ENCODE measurements at places on chromosomes 1 and 21.

DNA sequence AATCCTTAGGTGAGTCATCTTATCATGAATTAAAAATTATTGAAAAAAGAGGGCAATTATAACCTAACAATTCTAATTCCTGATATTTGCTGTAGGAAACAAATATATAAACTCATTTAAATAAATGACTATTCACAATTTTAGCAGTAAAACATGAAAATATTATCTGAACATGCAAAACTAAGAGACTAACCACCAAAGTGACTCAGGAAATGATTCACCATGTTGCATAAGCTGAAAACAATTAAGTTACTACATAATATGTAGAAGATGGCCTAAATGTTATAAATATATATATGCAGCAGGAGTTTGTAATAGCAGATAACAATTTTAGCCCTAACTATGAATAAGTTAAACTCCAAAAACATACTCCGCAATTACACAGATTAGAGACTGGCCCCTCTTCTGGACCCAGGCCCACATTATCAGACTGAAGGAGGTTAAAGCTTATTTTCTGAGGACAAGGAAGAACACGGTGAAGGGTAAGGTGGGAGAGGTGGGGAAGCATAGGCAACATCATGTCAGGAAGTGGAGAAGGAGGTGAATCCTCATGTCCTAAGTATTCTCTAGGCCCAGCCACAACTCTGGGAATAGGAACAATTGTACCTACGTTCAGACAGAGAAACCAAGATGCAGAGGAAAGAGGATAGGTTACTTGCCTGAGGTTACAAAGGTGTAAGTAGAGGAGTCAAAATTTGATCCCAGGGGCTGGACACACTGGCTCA lies 15.6 kb upstream of the AIM2 start:
- peak; percentile 82 for DNase-seq

GRCh38 chr1:91754348-91754747 lies 131.6 kb downstream of the TGFBR3 start:
- DNase-seq: peak; percentile 56

DNA sequence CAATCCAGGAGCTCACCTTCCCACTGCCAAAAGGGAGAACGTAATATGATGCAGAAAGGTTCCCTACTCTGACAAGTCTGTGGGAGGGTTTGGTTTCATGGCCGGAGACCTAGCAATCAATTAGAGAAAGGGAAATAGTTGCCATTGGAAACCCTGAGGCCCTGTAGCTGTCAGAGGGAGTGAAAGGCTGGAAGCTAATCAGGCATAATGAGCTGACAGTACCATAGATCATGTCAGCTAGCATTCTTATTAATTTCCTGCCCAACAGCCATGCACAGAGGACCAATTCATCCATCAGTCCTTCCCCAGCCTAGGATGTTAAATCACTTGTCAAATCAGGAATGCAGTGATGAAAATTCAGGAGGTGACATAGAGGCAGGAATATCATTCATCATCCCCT lies 527.3 kb downstream of the PLPP3 start:
- no peak for DNase-seq

GRCh38 chr1:40167317-40167716 lies 6.1 kb downstream of the RLF start:
- no peak for DNase-seq

GRCh38 chr1:9760824-9761223 lies 62.9 kb downstream of the CLSTN1 start:
- no peak for DNase-seq

- no peak for DNase-seq
Observed at GRCh38 chr1:231201979-231202633, 38.9 kb upstream of the GNPAT start.

- peak; percentile 32 for DNase-seq
Observed at GRCh38 chr1:66283622-66284041, 250.3 kb upstream of the SGIP1 start.

- DNase-seq: no peak
Observed at GRCh38 chr1:91827087-91827458, 58.9 kb downstream of the TGFBR3 start.

- no peak for DNase-seq
Observed at GRCh38 chr1:53416269-53416813, 42.9 kb upstream of the DMRTB1 start.

- no peak for DNase-seq
Observed at GRCh38 chr21:32468681-32469111, 56.2 kb downstream of the EVA1C start.

- DNase-seq: no peak
Observed at GRCh38 chr1:109821831-109822745, 58.4 kb upstream of the EPS8L3 start.

GRCh38 chr1:85850238-85850637 lies 142.0 kb upstream of the ZNHIT6 start:
- DNase-seq: peak; percentile 94

DNA sequence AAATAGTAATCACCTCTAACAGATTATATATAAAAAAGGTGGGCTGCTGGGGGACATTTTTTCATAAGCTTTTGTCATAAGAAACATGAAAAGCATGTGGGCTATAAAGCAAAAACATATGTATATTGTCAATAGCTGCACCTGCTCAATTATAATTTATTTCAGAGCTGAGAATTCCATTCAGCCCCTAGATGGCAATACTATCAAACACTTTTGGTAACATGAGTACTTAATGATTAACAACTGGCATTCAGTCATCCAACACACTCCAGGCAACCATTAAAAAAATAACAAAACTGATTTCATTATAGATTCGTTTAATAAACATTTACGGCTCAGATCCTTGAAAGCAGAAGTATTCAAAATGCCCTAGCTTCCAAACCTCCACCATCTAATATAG lies 115.1 kb downstream of the KCTD3 start:
- peak; percentile 22 for DNase-seq

DNA sequence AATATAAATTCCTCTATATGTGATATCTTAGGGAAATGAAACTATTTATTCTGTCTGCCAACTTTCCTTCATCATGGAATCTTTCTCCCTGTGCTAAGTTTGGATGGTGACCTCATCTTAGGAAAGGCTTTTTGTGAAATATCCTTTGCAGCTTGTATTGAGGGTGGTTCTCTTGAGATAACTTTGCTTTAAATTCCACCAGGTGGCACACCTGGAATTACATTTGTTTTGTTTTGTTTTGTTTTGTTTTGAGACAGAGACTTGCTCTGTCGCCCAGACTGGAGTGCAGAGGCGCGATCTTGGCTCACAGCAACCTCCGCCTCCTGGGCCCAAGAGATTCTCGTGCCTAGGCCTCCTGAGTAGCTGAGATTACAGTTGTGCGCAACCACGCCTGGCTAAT lies 7.6 kb upstream of the CD1A start:
- DNase-seq: no peak

- no peak for DNase-seq
Observed at GRCh38 chr1:154938604-154939399, 2.3 kb upstream of the PMVK start.

DNA sequence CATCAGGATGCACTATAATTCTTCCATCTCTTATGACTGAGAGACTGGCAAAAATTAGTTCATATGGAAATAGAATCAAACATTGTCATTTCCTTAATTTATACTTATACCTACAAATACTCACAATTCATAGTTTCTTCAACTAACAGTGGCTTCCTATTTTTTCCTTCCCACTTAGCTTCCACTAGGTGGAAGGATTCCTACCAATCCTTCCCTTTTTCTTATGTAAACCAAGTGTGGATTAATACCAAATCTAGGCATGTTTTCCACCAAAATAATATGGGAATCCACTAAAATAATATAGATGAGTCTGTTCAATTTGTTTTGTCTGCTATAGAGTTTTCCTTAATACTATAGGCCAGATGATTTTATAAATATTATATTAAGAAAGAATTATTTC lies 1537.1 kb downstream of the PLA2G4A start:
- no peak for DNase-seq

DNA sequence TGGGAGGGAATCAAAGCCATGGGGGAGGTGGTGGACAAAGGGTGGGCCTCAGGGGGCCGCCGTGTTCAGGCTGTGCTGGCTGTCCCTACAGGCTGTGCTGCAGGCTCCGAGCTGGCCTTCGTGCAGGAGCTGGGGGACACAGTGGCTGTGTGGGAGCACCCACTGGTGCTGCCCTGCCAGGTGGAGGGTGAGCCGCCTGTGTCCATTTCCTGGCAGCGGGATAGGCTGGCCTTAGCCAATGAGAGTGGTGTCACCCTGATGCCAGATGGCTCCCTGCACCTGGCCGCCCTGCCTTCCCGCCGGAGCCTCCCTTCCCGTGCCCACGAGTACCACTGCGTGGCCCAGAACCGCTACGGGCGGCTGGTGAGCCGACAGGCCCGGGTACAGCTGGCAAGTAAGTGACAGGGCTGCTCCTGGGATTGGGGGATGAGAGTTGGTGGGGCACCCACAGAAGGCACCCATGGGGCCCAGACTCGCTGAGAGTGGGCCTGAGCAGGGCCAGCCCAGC lies 20.2 kb downstream of the SLC27A3 start:
- DNase-seq: no peak

GRCh38 chr1:54221113-54221834 lies 21.3 kb downstream of the MRPL37 start:
- no peak for DNase-seq

DNA sequence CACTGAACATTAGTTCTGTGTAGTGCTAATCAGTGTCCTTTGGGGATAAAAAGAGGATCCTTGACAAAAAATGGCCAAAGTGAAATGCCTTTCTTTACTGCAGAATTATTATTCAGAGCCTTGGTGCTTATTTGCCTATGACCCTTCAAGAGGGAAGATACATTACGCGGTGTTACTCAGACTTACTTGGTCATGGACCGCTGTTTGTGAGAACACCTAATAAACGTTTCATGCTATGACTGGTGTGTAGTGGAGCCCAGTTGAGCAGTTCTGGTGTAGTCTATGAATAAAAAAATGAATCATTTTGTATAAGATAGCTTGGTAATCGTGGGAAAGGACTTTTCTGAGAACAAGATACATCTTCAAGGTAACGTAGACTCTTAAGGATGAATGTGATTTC lies 8.3 kb downstream of the NFYC start:
- DNase-seq: no peak

GRCh38 chr1:45272913-45273371 lies 53.8 kb upstream of the HPDL start:
- DNase-seq: peak; percentile 33

- no peak for DNase-seq
Observed at GRCh38 chr1:111556325-111557037, 53.0 kb upstream of the ADORA3 start.

- no peak for DNase-seq
Observed at GRCh38 chr21:44466351-44466954, 11.1 kb downstream of the LRRC3 start.

- DNase-seq: peak; percentile 52
Observed at GRCh38 chr21:36134803-36135390, at the start of gene CBR3. Gene CBR3 (plus strand): TSS chr21:36135079. CDS start chr21:36135193, 114 bp downstream.

GRCh38 chr1:219774386-219774785 lies 154.0 kb downstream of the SLC30A10 start:
- no peak for DNase-seq

DNA sequence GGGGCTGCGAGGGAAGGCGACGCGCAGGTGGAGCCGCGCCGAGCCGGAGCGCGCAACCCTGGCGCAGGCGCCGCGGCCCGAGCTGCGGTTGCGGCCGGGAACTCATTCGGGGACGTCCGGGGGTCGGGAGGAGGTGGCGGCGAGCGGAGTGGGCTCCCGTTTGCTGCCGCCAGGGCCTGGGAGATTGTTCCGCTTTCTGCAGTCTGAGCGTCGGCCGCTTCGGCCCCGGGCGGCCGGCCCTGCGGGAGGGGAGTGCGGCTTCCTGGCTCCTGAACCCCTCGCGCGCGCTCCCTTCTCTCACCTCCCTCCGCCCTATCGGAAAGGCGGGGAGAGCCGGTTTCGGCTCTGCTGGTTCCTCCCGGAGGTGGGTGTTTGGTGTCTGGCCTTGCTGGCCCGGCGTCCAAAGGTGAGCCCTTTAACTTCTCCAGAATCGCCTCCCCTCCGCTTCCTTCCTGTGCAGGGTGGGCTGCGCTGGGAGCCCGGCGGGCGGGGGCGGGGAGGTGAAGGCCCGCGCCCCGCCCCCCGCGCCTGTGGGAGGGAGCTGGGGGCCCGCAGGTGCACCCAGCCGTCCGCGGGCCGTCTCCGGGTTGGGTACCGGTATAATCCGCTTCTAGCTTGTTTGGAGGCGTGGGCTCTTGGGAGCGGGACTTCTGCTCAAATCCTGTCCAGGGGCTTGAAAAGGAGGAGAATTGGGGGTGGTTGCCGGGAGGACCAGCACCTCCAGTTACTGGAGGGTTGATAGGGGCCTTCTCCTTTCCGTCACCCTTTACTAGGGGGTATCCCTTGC lies 683 bp downstream of the LRRC8D start:
- DNase-seq: no peak

GRCh38 chr1:240946926-240947325 lies 335.0 kb upstream of the GREM2 start:
- peak; percentile 48 for DNase-seq

DNA sequence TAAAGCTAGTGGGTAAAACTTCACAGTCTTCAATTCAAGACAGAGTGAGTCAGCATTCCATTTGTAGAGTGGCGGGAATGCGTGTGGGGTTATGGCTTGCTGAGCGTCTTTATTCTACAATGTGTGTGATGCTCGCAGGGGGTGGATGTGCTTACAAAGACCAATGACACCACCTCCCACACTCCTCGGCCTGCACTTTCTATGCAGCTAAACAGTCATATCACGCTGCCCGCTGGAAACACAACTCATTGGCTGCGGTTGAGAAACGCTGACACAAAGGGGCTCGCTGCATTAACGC lies 298.5 kb downstream of the PCP4 start:
- peak; percentile 22 for DNase-seq

GRCh38 chr1:204077979-204078696 lies 5.2 kb downstream of the SOX13 start:
- no peak for DNase-seq

DNA sequence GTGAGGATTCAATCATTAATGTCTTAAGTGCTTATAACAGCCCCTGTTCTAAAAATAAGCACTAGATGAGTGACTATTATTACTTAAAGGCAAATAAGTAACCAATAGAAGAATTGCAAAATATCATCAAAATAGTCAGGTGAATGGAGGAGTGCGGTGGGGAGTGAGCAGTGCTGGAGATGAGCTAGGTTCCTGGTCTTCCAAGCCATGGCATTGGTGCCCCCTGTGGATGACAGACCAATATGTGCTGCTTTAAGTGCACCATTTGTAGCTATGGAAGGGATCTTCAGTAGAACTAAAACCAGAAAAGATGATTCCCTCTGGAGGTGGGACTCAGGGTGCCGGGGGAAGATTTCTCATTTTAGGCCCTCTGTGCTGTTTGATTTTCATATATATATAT lies 46.1 kb upstream of the SLC30A1 start:
- peak; percentile 39 for DNase-seq

- no peak for DNase-seq
Observed at GRCh38 chr1:118275472-118276115, 90.6 kb upstream of the SPAG17 start.

DNA sequence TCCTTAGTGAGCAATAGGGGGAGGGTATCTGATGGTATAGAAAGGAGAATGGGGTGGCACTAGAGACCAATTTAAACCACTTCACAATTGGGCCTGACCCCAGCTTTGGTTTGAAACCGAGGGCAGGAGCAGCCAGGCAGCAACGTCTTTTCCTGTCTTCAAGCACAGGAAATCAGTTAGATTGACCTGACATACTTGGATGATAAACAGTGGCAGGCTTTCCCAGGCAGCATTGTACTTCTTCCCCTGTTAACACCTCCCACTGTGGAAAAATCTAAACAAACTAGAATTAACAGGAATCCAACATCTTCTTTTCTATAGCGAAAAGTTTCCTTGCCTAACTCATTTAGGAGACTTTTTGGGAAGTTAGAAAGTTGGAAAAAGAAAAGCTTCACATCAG lies 40.6 kb downstream of the SELL start:
- no peak for DNase-seq

All from fibroblast of skin of right quadriceps (primary cell).